ENCODE measurements at places on chromosomes 12 and 14.

- no peak for DNase-seq
Measured at GRCh38 chr12:112191840-112192321, 66.5 kb downstream of the TRAFD1 start.

DNA sequence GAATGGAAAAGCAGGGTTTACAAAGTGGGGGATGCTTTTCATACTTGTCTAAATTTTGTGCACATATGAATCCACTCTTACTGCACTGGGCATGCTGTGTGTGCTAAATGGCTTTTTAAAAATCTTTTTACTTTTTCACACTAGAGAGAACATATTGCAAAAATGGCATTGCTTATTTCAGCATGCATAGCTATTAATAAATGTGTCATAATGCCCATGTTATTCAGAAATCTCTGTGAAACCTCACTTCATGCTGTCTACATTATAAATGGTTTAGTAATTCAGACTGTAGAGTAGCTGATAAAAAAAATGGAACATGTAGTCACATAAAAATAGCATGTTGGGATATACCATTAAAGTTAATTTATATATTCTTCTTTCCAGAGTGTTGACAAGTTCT is 593.8 kb downstream of the RPL10L start:
- DNase-seq = no peak

DNA sequence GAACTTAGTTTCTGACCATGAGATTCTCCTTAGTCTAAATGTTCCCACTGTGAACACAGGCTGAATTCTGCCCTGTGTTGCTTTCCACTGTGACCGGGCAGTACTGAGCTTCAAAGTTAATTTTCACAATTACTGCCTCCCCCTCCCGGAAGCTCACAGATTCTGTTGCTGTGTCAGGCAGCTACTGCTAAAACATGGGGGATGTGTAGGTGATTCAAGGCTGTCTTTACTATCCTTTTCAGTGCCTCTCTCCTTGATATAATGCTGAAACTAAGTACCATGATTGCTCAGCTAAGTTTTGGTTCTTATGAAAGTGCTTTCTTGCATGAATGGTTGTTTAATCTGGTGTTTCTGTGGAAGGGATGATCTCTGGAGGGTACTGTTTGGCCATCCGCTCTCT is 428.3 kb upstream of the NOVA1 start:
- DNase-seq = no peak

- no peak for DNase-seq
Measured at GRCh38 chr12:53454707-53455106, 2.8 kb downstream of the PCBP2 start.
